ENCODE measurements at places on chromosomes 12 and 14. TPM values are rescaled to one million over a fixed set of nuclear protein-coding genes. Genes with fewer than 3 reads are reported as not detected.

C3AR1 gene
- not detected for total RNA-seq

POTEM gene
- not detected for total RNA-seq

RNF212B gene
- not detected for total RNA-seq

NFE2 gene
- 2.0 TPM for total RNA-seq

DNA sequence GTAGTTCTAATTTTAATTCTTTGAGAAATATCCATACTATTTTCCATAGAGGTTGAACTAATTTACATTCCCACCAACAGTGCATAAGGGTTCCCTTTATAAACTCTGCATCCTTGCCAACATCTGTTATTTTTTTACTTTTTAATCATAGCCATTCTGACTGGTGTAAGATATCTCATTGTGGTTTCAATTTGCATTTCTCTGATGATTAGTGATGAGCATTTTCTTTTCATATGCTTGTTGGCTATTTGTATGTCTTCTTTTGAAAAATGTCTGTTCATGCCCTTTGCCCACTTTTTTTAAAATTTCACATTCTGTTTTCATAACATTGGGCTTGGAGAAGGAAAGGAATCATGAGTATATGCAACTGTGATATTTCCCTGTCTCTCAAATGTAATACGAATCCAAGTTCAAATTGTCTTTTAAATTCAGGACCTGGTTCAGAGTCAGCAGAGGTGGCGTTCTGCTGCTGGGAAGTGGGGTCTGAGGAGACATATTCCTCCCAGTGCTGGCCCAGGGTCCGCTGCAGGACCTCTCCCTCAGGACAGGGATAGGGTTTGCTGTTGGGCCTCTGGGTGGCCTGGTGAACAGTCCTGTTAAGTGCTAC, 81.2 kb upstream of the ETV6 start:
- DNase-seq, result no peak
- no peaks in the 10 kb centered on the region for H3K27me3 ChIP-seq
- H3K27ac ChIP-seq, result no peak overlapping the region
- no peaks in the 10 kb centered on the region for H3K4me1 ChIP-seq
